Stimulated activated CD8-positive, alpha-beta memory T cell treated with anti-CD3 and anti-CD28 coated beads, Interleukin-4, amount 100 ng/mL, for 4 hours (primary cell): ENCODE measurements at places on chromosomes 4 and X.
A peak's percentile ranks its signal among the peaks of the same experiment; 100 is the strongest.

GRCh38 chr4:80610845-80611677 is 275.5 kb downstream of the CFAP299 start:
- no peak for DNase-seq

GRCh38 chrX:39855748-39856129 is 242.0 kb downstream of the BCOR start:
- DNase-seq = peak; percentile 52

- DNase-seq = no peak
These were observed 10.3 kb downstream of the HADH start for GRCh38 chr4:107999932-108000539.

DNA sequence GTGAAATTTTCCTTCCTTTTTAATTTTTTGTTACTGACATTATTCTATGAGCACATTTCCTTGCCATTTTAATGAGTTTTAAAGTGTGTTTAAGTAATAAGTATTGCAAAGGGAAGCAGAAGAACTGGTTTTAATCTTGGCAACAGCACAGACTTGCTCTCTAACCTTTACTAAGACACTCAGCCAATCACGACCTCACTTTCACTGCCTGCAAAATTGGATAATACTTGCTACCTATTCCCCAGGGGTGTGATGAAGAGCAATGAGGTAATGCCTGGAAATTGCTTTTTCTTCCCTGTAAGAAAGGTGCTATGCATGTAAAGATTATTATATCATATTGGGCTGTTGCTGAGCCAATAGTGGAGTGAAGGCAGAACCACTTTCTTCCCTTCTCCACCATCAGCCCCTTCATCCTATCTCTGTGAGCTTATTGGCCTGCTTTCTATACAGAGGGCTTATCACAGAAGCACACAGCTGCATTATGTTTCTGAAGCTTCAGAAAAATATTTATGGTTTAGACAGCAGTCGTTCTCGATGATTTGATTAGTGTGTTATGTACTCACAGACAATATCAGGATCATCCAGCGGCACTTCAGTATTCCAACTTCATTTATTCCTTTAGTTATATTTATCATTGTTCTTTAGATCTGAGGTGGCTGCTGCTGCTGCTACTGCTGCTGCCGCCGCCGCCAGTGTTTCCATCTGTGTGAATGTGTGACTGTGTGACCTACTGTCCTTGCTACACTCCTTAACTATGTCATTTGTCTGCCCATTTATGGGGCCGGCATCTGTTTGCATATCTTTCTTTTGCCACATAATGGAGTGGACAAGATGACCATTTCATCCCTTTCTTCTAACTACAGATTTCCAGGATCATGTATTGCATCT is 255.1 kb downstream of the C4orf33 start:
- no peak for DNase-seq

GRCh38 chr4:184805462-184806228 is 20.1 kb downstream of the ACSL1 start:
- DNase-seq = no peak

DNA sequence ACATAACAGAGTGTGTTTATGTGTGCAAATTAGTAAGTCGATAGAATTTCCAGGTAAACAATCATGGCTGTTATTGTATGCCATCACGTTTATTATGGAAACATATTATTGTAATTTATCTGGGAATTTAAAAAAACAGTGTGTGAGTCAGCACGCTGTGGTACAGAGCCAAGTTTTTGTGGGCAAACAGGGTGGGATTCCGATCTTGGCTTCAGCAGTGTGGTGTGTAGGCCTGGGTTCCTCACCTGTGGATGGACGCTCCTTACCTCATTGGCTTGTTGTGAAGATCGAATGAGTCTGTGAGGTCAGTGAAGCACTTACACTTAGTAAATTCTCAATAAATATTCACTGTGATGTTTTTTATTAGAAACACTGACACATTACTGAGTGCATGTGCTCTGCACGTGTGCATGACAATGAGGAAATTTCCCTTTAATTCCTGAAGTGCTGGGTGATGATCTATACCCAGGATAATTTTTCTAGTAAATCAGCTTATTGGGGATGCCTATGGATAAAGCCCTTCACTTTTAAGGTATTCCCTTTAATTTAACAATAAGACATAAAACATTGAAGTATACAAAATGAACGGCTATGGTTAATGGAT is 36.4 kb downstream of the SLIT2 start:
- DNase-seq = no peak

- no peak for DNase-seq
These were observed 19.9 kb upstream of the AR start for GRCh38 chrX:67523932-67524331.

- no peak for DNase-seq
These were observed 23.8 kb downstream of the SHROOM3 start for GRCh38 chr4:76458825-76459224.

- no peak for DNase-seq
These were observed 38.9 kb downstream of the NUDT9 start for GRCh38 chr4:87461281-87461700.

DNA sequence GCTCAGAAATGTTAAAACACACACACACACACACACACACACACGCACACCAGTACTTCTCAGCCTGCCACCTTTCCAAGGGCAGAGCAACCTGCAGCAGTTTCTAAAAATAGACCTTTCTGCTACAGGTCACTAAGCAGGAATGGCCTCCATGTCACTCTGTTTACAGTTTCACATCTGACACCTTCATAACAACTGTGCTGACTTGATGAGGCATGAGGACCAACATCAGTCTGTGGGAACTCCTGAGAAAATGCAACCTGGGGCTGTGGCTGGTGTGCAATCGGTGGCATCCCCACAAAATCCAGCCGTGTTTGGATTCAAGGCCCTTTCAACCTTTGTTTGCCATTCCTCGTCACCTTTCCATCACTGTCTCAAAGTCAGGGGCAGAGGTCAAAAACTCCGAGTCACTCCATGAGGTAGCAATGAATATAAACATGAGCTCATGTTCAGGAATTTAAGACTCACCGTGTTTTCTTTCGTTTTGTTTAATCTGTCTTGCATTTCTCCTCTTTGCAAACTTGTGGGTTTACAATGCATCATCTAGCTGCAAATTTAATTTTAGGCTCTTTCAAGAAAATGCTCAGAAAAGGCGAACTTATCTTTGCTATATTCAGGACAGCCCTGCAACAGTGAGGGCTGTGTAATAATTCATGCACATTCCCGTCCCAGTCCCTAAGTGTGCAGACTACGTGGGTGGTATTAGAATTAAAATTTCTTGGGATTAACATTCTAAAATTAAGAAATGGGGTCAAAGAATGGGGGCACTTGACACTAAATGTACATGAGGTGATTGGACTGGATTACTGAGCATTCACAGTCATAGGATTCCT is 135.3 kb downstream of the SHROOM3 start:
- DNase-seq = no peak

DNA sequence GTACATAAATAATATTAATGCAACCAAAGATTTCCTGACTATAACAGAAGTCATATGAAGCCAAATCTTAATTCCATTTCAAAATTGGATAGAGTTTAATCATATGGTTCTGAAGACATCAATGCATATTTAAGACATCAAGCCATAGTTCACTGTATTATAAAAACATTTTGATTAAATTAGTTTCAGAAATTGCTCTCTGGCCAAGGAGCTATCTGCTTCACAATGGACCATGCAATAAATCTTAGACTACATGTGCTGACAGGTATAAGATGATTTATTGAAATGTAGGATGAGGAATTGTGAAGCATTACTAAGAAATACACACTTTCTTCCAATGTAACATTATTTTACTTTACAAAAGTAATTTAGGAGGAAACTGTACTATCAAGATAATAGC is 81.6 kb downstream of the MID1 start:
- no peak for DNase-seq

DNA sequence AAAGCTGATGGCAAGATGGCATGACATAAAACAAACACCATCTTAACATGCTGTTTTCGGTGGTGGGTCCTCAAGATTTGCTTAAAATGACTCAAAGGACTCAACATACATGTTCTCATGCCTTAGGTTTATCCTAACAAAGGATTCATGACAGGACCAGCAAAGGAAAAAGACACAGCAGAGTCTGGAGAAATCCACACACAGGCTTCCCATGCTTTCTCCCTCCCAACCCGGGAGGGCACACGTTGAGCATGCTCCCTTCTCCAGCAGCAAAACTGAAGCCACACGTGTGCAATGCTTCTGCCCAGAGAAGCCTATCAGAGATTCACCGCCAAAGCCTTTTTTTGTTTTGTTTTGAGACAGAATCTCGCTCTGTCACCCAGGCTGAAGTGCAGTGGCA is 39.9 kb downstream of the SAT1 start:
- DNase-seq = no peak

DNA sequence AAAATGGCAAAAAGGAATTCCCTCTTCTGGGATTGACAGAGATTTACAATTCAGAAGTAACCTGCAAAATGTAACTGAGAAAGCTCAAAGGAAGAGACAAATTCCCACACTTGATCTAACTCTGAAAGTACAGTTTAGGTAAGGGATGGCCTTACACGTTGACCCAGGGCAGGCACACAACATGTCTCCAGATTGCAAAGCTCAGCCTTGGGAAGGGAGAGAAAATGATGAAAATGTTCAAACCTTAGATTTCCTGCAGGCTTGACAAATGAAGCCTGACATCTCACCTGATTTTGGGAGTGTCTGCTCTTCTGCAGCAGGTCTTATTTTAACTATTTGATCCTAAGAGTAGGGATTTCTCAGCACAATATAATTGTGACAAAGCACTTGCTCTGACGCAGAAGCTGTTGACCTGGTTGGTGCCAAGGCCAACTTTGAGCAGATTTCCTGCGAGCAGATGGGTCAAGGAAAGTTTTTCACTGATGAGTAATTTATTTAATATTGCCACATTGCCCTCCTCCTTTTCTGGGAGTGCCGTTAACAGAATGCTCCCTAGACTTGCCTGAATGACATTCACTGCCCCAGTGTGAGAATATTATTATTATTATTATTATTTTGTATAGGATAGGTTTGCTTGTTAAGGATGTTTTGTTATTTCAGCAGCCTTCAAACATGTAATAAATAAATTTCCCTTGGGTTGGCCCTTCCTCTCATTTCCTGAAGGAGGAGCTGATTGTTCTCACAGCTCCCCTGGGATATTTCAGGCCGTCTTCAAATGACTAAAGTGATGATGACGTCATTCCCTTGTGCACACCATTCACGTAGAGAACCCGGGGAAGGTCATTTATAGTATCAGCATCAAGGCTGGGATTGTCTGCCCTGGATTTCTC is 157.1 kb downstream of the VEGFC start:
- DNase-seq = no peak

DNA sequence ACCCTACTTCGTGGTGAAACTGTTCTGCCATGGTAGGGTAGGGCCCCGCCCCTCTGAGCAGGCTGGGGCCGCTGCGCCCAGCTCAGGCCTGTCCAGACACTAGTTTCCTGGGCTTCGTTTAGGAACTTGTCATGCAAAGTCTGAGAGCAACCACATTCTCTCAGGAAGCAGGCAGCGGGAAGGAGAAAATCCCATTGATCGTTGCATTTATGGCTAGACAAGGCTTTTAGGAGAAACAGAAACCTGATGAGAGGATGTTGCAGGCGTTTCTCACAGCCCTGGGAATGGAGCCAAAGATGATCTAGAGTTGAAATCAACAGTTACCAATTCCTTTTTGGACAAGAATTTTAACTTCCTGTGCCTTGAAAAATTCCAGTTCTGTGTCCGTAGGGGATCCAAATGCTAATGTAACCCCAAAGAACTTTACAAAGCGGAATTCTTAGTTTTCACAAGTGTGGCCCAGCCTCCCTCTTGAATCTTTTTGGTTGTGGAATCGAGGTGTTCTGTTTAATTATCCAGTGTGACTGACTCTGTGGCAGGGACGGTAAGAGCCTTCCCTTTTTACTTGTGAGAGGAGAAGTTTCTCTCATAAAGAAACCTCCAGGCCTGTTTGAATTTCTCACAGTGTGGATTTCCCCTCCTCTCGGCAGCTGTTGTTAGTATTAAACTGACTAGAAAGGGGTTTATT is 4.5 kb upstream of the CXCL9 start:
- no peak for DNase-seq

DNA sequence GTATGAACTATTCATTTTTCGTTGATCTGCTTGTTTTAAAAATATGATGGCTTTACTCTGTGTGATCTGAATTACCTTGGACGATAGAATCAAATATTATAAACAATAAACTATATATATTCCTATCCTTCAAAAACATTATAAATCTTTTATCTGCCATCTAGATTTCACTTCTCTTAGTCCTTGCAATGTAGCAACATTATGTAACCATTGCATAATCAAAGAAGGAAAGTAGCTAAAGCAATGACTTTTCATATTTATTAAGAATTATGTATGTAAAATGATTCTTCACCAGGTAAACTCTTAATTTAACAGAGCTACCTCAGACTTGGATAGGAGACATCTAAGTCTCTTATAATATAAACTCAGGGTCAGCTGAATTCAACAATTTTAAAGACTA is 210.5 kb downstream of the ADAMTS3 start:
- DNase-seq = no peak

DNA sequence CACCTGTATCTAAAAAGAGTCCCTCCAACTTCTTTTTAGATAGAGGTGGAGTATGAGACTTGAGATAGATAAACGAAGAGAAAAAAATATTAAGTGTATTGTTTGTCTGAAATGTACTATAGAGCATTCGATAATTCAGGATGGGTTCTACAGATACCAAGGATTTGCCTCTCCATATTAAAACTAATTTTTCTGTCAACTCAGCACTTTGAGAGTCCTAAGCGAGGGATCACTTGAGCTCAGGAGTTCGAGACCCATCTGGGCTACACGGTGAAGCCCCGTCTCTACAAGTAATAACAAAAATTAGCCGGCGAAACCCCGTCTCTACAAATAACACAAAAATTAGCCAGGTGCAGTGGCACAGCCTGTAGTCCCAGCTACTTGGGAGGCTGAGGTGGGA is 1.5 kb downstream of the DNAAF6 start:
- DNase-seq = no peak

- DNase-seq = no peak
These were observed 6.5 kb downstream of the ZNF185 start for GRCh38 chrX:152904151-152905080.

GRCh38 chr4:121783210-121783609 is 17.9 kb upstream of the EXOSC9 start:
- DNase-seq = no peak

DNA sequence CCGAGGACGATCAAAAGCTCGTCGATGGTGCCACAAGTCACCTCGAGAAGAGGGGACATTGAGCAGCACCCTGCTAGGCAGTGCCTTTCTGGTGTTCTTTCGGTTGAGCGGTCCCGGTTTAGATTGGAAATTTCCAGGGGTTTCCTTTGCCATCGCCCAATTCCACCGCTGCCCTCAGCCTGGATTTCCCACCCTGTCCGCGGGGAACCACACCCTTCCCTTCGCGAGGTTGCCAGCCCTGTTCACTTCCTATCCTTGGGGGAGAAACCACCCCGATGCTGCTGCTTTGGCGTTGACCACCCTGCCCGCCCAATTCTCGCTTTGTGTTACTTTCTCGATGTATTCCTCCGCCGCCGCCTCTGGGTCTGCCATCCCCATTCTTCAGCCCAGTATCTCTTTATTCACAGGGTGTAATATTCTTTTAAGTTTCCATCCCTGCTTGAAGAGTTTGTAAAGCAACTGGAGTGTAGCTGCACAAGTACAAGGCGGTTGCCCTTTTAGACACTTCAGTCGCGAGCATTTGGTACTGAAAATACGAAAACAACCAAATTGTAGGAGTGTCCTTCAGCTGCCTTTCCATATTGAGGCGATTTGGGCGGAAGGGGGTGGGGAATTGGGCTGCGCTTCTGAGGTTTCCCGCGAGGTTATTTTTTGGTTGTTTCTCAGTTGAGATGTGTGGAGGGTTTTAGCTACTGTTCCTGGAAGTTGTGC is 1.1 kb downstream of the OGT start:
- peak; percentile 29 for DNase-seq

- no peak for DNase-seq
These were observed 460 bp upstream of the GEMIN8 start for GRCh38 chrX:14030174-14030530.
